ENCODE measurements at places on chromosomes 3 and 15. TPM values are rescaled to one million over a fixed set of nuclear protein-coding genes. Genes with fewer than 3 reads are reported as not detected.
A peak's percentile ranks its signal among the peaks of the same experiment; 100 is the strongest.

- peak; percentile 6 for DNase-seq
Measured at GRCh38 chr3:42706721-42707619, 4.4 kb upstream of the HHATL start.

DNA sequence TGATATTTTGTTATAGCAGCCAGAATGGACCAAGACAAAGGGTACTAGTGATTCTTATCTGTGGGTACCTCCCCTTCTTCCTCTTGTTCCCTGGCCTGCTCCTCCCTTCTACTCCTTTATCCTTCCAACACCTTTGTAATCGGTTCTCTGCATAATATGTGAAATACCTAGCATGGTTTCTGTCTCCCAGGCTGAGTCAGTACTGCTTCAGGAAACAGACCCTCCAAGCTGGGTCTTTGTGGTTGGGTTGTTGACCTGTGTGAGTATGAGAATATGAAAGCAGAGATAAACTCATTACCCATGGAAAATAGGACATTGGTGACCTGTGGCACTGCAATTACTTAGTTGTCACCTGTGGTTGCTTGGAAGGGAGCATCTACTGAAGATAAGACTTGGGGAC is 69.3 kb upstream of the KLF13 start:
- no peak for DNase-seq

DNA sequence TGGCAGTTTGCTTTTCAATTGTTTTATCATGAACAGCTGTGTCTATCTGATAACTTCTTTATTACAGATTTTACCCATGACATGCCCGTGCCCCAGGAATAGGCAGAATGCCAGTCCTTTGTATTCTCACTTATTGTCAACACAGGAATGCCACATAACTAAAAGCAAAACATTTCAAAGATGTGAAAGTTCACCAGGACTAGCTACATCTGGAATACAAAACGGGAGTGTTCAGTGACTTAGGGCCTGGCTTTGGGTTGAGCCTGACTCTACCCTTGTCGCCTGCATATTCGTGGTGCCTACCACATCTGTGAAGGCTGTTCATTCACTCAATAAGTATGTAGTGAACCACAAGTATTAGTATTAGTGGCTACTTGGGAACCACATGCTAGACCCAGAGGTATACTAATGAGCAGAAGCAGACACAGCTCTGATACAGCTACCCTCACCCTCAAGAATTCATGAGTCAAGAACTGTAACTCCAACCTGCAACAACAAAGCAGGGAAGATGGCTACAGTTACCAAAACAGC is 2.9 kb downstream of the TNFSF10 start:
- DNase-seq: no peak

GRCh38 chr3:115292131-115292530 is 145.0 kb upstream of the ZBTB20 start:
- DNase-seq: no peak

The TMCO5A gene
- total RNA-seq: not detected
